Hematopoietic multipotent progenitor cell (in vitro differentiated cells): ENCODE measurements at places on chromosomes 11 and 22. TPM values are rescaled to one million over a fixed set of nuclear protein-coding genes. Genes with fewer than 3 reads are reported as not detected.
A peak's percentile ranks its signal among the peaks of the same experiment; 100 is the strongest.

- DNase-seq, result no peak
Measured at GRCh38 chr11:60347084-60347797, 20.2 kb downstream of the MS4A6E start.

GRCh38 chr11:28631148-28631547 lies 523.0 kb downstream of the METTL15 start:
- DNase-seq, result no peak

GRCh38 chr11:16933291-16933690 lies 80.9 kb downstream of the PLEKHA7 start:
- DNase-seq, result no peak

GRCh38 chr11:37657645-37658044 lies 1059.6 kb upstream of the RAG2 start:
- no peak for DNase-seq

DNA sequence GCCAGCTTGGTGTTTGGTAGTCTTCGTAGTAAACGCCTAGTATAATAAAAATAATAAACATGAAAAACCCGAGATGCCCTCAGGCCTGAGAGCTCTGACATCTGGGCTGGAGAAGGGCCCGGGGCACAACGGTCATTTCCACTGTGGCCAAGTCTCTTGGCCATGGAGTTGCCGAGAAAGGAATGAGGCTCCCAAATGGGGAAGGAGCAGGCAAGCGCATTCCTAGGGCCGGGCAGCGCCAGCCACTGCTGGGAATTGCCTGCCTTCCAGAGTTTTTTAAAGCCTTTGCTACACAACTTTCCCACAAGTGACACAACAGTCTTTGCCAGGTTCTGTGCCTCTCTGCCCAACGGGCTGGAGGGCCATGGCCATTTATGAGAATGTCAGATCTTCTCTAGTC lies 103.4 kb downstream of the NAV2 start:
- no peak for DNase-seq

DNA sequence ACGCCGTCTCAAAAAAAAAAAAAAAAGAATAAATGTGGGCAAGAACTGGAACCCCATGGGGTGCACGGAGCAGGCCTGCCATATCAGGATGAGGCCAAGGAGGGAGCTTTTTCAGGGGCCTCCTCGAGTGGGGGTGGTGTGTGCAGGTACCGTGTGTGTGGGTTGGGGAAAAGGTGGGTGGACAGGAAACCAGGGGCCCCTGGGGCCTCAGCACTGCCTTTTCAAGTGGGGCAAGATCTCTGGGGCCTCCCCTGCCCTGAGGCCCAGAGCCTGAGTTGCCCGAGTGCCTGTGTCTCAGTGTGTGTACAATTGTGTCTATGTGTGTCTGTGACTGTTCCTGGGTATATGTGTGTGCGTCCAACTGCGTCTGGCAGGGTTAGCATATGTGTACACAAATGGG lies 23.8 kb downstream of the TEF start:
- DNase-seq, result no peak

Gene SERHL2
- total RNA-seq, result 0.27 TPM

GRCh38 chr11:134224710-134225664 lies 516 bp downstream of the VPS26B start:
- DNase-seq, result peak; percentile 39

Gene MMP10
- not detected for total RNA-seq

DNA sequence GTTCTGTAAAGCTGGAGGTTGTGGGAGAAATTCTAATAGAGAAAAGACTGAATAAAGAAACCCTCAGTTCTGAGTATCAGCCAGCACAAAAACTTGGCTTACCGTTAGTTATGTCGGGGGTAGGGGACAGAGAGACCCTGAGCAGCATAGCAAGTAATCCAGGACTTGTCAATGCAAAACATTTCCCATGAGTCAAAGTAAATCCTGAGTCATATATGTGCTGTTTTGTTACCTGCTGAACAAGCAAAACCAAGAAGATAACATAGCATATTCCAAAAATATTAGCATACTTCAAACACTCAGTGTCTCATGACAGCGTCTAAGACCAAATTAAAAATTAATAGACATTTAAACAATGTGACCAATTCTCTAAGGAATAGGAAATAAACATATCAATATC lies 75.1 kb upstream of the LUZP2 start:
- DNase-seq, result no peak

Gene OR51D1
- total RNA-seq, result under 0.01 TPM

- no peak for DNase-seq
Measured at GRCh38 chr11:60926500-60926899, 2.2 kb downstream of the TMEM132A start.

Gene VWCE
- total RNA-seq, result 4.0 TPM

GRCh38 chr11:120215634-120216033 lies 4.8 kb downstream of the OAF start:
- DNase-seq, result no peak

Gene KRTAP5-1
- not detected for total RNA-seq

Gene RRAS2
- total RNA-seq, result 2.2 TPM

DNA sequence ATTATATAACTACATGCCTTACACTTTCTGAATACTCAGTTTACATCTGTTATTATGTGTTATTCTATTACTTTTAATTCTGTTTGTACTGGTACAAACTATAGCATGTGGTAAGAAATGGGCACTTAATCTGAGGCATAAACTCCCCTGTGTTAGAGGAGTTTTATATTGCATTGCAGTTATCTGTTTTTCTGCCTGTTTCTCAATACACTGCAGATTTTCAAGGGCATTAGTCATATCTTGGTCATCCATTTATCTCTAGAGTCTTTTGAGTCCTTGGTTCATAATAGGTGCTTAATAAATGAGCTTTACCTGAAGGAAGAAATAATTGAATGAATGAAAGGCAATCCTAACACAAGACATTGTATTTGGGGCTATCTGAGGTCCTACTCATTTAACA lies 182.9 kb upstream of the CTSC start:
- no peak for DNase-seq

DNA sequence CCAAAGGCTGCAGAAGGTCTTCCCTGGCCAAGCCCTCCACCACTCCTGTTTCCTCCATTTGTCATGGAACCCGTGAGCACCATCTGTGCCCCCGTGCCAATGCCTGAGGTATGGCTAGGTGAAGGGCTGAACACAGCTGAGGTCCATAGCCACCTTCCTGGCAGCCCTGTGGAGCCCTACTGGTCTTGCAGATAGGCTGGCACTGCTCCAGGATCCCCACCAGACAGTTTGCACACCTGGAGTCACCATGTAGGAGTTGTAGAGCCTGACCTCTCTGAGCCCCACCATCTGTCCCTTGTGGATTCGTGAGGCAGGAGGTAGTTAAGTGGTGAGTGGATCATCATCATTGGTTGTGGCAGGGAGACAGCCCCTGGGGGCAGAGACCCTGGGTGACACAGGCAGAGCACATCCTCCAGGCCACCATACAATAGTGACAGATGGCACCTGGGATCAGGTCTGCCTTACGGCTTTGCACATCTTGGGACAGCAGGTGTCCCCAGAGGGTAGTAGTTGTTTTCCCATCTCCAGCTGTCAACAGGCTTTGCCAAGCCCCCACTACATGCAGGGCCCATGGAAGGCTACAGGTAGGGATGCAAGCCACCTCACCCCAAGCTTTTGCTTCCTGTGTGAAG lies 52.5 kb upstream of the SUSD2 start:
- DNase-seq, result no peak

DNA sequence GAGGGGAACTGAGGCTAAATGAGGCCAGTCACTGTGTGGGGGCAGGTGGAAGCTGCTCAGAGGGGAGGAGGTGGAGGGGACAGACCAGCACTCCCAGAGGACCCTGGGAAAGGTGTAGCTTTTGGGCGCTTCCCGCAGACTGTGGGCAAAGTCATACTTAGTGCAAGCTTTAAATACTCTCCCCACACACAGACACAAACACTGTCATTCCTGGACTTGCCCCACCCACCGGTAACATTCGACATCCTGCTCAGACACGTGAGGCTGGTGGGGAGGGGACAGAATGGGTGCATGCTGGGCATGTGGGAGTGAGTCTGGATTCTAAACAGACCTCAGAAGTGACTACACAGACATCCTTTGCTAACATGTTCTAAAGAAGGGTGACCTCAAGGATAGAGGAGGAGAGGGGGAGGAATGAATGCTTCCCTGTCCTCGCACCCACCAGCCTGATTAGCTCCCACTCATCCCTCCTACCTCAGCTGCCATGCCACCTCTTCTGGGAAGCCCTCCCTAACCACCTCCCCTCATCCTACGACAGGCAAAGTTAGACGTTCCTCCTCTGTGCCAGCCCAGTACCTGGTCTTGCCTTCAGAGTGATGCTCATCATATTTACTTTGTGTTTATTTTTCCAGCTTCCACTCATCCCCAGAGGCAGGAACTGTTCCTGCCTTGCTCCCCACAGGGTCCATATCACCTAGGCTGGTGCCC lies 22.2 kb downstream of the TSKU start:
- no peak for DNase-seq

GRCh38 chr22:32556159-32556558 lies 81.5 kb downstream of the FBXO7 start:
- no peak for DNase-seq

Gene MMP8
- total RNA-seq, result 1.3 TPM

GRCh38 chr11:65060913-65061408 lies 2.6 kb upstream of the NAALADL1 start:
- DNase-seq, result peak; percentile 27

- DNase-seq, result no peak
Measured at GRCh38 chr11:48122656-48123055, 94.0 kb upstream of the OR4B1 start.

DNA sequence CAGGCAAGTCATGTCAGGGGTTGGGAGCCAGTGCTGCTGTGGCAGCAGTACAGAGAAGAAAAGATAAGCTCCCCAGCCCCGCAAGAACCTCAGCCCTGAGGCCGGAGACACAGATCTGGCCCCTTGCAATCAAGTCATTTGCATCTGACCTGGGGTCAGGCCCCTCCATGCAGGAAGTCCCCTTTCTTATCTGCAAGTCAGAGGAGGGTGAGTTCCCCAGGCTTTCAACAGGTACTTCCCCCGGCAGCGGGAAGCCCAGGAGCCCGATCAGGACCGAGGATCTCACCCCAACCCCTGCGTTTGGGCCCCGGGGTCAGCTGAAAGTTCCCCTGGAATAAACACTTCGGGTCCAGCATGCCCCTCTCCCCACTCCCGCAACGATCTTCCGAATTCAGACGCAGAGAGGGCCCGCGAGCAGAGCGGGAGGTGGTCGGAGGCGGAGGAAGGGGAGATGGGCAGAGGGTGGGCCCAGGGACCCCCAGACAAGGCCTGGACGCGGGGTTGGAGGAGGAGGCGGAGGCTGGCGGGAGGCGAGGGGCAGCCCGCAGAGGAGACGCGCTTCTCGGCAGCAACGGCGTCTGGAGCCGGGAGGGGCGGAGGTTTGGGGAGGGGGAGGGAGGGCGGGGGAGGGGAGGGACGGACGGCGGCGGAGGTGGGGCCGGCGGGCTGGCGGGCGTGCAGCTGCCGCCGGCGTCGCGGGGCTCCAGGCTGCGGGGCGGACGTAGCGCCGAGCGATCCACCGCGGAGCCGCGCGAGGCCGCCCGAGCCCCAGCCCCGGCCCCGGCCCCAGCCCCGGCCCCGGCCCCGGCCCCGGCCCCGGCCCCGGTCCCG lies at the start of gene TSPAN18:
TSS of gene TSPAN18 (plus strand) at position 680 of the 831 bp plus-strand sequence. CDS start 179,455 bp downstream, outside the sequence.
- DNase-seq, result peak; percentile 36

- peak; percentile 28 for DNase-seq
Measured at GRCh38 chr11:66150140-66150539, 80.1 kb downstream of the PACS1 start.

GRCh38 chr11:127862406-127862805 lies 725.0 kb downstream of the ETS1 start:
- no peak for DNase-seq

GRCh38 chr22:37174964-37175363 lies 13.1 kb downstream of the C1QTNF6 start:
- no peak for DNase-seq

DNA sequence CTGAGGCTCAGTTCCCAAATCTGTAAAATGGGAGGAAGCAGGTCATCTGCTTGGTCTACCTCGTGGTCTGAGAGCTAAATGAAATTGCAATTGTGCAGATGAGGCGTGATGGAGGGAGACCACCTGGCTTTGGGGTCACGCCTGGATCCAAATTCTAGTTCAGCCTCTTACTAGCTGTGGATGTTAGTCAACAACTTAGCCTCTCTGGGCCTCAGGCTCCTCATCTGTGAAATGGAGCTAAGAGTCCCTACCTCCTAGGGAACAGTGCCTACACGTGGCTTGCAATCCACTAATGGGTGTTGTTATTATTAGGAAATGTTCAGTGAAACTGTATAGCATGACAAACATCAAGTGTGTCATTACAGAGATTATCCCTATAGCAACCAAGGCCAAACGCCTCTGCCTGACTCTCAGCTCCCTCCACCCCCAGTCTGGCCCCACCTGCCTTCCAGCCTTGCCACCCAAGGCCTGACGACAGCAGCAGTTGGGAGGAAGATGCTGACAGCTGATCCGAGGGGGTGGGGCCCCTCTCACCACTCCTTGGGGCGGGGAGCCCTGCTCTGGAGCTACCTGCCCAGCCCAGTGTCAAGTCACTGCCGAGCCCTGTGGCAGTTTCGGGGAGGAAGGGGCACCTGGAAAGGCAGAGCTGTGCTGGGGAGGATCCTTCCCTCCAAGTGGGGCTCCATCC lies 1.7 kb upstream of the RHOD start:
- DNase-seq, result peak; percentile 50

DNA sequence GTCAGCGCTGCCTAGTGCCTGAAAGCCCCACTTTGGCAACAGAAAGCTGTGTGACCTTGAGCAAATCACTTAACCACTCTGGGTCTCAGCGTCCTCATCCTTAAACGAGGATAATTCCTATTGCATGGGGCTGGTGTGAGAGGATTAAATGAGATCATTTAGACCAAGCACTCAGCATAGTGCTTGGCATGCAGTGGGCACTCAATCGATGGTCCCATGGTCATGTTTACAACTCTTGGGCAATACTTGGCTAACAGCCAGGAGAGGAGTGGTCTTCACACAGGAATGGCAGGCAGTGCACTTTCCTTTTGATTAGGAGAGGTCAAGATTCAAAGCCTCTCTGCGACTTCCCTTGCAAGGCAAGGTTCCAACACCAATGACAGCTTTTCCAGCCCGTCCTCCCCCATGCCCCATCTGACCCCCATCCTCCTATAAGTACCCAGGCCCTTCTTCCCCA lies 14.1 kb downstream of the TNKS1BP1 start:
- DNase-seq, result peak; percentile 27

- peak; percentile 53 for DNase-seq
Measured at GRCh38 chr11:2194877-2195755, 23.5 kb upstream of the TH start.

GRCh38 chr11:113947994-113948393 lies 26.9 kb upstream of the HTR3A start:
- no peak for DNase-seq

GRCh38 chr11:75626889-75627529 lies 41.8 kb downstream of the MAP6 start:
- no peak for DNase-seq

- DNase-seq, result no peak
Measured at GRCh38 chr11:115598257-115598901, 94.2 kb upstream of the CADM1 start.

DNA sequence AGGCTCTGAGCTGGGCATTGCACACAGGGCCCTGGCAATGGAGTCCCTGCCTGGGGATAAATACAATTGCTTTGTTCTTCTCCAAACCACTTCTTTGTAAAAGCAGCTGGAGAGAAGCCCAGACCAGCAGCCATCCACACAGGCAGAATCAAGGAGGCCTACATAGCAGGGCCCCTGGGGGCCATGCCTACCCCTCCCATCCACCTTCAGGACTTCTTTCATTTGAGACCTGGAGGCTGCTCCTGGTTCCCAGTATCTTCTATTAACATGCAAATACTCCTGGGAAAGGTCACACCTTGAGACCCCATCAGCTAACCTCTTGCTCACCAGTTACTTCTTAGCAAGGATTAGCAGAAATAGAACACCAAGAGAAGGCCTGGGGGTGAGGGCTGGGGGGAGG lies 511.1 kb downstream of the SOX6 start:
- DNase-seq, result no peak

Gene TMEM135
- total RNA-seq, result 8.3 TPM

Gene NELL1
- 0.27 TPM for total RNA-seq
